GM13977 (cell line): ENCODE measurements at places on chromosomes 7 and 10.

DNA sequence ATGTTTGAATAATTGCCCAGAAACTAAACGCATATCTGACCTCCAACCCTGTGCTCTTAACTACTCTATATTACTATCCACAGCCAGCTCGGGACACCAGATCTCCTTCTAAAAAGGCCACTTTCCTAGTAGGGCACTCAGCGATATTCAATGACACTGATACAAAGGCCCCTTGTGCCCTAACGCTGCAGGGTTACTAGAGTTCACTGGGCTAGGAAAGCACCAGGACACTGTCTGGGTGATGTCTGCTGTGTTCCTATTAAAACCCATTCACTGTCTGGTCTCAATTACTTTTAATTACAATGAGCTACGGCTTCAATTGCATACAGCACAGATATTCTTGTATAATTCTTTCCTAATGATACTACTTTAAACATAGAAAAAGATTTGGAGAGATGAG, 91.7 kb downstream of the SORCS1 start:
- DNase-seq, result no peak

DNA sequence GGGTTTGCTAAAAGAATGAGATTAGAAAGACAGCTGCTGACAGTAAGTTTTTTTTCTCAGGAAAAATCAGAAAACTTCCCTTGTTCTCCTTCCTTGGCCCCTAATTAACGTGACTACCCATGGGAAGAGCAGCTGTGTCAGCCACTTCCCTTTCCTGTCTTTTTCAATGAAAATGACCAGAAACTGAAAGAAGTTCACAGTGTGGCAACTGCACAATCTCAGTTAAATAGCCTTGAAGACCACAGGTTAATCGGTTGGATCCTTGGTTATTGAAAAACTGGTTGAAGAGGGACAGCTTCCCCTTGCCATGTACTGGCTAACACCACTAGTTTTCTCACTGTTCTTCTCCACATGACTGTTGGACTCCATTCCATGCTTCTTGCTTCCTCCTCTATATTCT, 148.8 kb upstream of the AGR3 start:
- no peak for DNase-seq

- DNase-seq, result no peak
These were observed 40.3 kb downstream of the COL13A1 start for GRCh38 chr10:69842020-69842419.

DNA sequence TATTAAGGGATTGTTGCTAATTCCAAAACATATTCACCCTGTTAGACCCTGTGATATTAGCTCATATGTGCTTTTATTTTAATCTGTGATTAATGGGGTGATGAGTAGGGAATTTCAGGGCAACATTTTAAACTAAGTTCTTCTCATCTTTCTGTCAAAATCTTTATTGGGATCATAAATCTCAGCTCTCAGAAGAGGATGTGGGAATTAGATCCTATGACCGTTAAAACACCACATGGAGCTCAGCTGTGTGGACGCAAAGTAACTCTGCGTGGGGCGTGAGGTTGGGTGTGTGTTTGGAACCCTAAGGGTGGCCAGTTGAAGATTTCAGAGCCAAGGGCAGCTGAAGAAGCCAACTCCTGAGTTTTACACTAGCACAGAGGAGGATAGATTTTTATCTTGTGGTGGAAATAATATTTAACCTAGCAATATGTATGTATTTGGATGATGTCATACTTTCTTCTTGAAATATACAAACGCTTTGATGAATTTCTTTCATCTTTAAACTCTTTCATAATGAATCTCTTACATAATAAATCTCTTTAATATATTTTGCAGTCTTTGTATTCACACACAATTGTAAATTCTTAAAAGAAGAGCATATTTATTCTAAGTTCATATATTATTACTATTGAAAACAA, 64.4 kb downstream of the EPDR1 start:
- DNase-seq, result no peak
